Globus pallidus (tissue), 1 donor: ENCODE measurements at places on chromosomes 13 and 19.

DNA sequence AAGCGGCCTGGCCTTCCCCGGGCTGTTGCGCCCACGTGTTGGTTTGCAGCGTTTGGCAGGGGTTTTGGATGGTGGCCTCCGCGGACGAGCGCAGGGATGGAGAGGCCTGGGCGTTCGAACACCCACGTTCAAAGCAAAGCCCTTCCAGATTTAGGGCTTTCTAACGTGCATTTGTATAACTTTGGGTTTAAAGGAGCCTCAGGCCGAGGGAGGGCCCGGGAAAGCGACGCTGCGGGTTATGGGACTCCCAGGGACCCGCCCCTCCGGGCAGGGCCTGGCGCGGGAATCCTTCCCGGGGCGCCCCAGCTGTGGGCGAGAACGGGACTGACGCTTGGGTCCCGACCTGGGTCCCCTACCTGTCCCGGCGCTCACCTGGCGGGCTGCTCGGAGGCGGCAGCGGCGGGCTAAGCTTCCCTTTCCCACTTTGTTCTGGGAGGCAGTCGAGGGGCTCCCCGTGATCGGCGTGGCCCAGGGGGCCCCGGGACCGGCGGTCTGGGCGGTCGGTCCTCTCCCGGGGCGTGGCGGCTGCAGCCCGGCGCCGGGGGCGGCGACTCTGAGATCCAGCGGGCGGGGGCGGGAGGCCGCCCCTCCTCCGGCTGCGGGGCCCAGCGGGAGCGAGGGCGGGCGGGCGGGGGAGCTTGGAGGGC lies at the start of gene FBXO17:
Gene FBXO17 (minus strand): TSS at position 529 of the 647 bp plus-strand sequence. CDS start 25,423 bp downstream, outside the sequence.
- peak; percentile 20 for DNase-seq

DNA sequence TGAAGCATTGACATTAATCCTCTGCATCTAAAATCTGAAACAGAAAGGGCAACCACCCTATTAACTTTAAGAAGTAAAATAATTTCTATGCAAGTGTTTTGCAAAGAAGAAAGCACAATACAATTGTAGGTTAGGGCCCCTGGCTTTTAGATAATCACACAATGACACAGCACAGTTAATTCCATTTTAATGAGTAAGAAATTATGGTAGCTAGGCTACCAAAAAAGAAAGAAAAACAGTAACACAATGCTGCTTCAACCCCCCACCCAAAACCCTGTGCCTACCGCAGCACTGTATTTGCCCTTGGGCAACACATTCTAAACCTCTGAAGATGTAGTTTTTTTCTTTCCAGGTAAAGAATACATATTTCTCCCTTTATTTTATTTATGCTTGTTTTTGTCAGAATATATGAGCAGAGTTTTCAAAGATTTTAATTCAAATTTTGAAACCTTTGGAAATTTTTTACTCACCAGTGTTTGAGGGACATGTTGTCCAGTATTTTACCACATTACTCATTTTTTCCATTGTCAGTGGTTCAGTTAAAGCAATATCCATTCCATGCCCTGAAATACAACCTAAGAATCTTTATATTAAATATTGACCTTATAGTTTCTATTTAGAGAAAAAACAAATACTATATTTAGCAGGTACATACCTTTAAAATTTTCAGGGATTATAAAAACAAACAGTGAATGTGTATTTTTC lies 21.1 kb downstream of the SOHLH2 start:
- no peak for DNase-seq

DNA sequence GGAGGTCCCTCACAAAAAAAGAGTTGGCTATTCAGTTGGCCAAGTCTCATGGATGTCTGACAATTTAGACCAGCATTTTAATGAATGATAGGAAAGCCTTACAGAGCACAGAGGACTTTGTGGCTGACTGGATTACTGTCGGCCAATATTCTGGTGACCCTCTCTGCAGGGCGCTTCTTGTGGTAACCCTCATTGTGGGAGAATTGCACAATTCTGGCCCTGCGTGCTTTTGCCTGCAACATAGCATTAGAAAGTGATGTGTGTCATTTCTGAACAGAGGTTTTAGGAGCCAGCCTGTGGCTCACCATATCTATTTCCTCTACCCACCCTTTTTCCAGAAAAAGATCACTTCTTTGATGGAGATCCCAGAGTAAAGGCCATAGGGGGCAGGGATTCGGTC lies 71.4 kb downstream of the EFNB2 start:
- DNase-seq, result no peak

GRCh38 chr13:97946951-97947588 lies 6.4 kb upstream of the IPO5 start:
- DNase-seq, result no peak

DNA sequence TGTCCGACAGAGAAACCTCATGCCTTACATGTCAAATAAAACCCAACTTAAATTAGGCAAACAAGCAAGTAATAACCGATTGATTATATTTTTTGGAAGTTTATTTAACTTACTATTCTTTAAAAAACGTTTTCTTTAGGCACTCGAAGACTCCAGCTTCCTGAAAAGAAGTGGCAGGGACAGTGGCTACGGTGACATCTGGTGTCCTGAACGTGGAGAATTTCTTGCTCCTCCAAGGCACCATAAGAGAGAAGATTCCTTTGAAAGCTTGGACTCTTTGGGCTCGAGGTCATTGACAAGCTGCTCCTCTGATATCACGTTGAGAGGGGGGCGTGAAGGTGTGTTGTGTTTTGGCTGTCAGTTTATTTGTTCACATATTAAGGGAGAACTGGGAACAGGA lies 164.4 kb downstream of the LMO7 start:
- no peak for DNase-seq

DNA sequence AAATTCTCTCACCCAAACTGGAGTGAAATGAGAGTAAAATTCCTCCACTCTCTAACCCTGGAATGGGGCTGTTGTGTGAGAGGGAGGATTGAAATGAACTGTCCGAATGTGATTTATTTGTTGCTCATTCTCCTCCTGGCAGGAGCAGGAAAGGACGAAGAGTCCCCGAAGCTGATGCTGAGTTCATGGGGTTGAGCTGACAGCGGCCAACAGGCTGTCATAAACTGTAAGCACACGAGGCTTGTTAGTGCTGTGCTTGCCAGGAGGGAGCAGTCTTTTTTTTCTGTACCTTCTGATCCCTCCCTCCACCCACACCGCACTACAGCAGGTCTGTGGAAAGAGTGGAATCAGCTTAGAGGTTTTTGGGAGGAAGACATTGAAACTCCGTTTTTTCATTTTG lies 33.1 kb upstream of the ZNF331 start:
- DNase-seq, result no peak

DNA sequence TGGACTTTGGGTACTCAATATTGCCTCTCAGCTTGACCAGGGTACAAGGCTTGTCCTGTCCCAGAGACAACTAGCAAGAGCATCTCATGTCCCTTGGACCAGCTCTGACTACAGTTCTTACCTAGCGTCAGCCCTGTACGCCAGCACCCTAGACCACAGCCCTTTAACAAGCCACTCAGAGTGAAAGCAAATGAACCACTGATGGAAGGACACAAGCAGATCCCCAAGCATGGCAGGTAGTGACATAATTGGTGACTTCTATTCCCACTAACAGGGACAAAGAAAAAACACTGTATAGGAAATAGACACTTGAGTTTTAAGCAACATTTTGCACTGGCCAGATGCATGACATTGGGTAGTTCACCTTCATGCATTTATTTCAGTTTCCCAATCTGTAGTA lies 8.8 kb upstream of the LRCH1 start:
- DNase-seq, result no peak
